ENCODE measurements at places on chromosomes 2 and 18.

DNA sequence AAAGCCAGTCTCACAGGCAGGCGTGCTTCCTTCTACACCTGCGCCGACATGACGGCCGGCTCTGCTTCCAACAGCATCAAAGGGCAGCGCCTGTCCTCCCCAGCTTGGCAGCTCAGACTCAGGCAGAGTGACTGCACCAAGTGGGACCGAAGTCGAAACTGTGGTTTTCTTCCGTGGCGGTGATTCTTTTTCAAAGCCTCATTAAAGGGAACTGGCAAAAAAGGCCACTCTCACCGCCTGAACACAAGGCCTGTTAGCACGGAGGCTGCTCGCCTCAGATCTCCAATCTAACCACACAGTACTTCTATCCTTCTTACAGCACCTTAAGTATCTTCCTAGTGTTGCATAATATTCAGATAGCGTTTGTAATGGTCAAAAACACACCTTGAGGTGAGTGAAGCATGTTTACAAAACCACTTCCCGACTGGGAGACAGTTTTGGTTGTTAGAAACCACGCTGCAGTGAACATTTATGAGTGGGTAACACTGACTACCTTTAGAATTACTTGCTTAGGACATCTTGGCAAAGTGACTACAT lies 236.4 kb downstream of the HDAC4 start:
- no peak for DNase-seq

DNA sequence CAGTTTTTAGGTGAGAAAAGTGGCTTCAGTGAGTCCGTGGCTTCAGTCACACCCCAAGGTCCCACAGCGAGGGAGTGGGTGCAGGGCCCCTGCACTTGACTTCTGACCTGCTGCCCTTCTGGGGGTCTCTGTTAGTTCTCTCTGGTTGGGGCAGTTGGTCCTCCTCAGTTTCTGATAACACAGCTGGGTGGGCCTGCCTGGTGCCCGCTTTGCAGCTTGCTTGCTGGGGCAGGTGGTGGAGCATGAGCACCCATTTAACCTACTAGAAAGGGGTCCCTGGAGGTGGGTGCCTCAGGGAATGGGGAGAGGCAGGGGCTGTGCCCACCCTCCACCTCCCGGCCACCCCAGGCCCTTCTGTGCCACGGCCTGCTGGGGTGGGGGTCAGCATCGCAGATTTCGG lies 83.2 kb downstream of the ASB1 start:
- no peak for DNase-seq

GRCh38 chr2:214808981-214809750 lies at the start of gene BARD1:
Gene BARD1, minus strand, starts transcription at chr2:214809683. Its CDS starts 114 bp downstream, at chr2:214809569.
- no peak for DNase-seq

- DNase-seq, result no peak
Measured at GRCh38 chr2:65075176-65075575, 19.0 kb downstream of the CEP68 start.

DNA sequence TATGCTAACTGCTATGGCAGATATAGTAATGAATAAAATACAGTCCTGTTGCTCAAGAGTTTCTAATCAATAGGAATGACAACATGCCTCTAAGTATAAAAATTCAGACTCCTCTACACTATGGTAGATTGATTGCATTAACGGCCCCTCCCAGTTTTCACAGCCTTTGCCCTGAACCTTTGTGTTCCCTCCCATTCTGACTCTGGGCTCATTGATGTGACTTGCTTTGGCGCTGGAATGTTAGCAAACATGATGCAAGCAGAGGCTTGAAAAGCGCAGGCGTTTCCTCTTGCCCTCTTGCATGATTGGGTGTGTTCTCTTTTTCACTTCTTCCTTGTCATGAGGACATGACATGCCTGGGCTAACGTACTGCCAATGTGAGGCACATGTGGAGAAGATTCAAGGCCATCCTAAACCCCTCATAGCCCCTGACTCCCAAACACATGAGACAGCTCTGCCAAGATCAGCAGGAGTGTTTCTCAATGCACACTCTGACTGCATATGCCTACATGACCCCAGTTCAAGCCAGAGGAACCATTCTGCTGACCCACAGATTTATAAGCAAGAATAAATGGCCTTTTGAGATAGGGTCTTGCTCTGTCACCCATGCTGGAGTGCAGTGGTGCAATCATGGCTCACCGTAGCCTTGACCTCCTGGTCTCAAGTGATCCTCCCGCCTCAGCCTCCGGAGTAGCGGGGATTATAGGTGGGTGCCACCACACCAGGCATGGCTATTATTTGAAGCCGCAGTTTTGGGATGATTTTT lies 49.7 kb upstream of the CD28 start:
- DNase-seq, result no peak

GRCh38 chr2:111091811-111092211 lies 28.9 kb upstream of the BCL2L11 start:
- DNase-seq, result no peak

- peak; percentile 2 for DNase-seq
Measured at GRCh38 chr2:169452080-169452479, 27.2 kb upstream of the BBS5 start.

- DNase-seq, result no peak
Measured at GRCh38 chr2:11379558-11379957, 35.1 kb upstream of the ROCK2 start.

GRCh38 chr18:12658426-12659138 lies 675 bp upstream of the SPIRE1 start:
- DNase-seq, result no peak

DNA sequence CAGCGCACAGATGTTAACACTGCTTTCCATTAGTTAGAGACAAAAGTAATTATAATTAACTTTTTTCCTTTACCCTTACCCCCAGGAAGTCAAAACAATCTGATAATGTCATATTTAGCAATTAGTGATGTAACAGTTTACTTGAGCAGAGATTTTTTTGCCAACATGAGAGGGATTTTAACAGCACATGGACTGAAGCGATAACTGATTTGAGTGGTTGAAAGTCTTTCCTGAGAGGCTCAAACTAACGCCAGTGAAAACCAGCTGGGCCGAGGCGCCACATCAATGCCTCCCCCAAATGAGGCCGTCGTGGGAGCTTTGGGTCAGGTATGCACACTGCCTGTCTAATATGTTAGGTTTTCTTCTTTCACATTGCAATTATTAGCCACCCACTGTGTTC lies 469.9 kb upstream of the SMIM21 start:
- no peak for DNase-seq

GRCh38 chr2:204722691-204723090 lies 177.4 kb downstream of the PARD3B start:
- DNase-seq, result no peak

DNA sequence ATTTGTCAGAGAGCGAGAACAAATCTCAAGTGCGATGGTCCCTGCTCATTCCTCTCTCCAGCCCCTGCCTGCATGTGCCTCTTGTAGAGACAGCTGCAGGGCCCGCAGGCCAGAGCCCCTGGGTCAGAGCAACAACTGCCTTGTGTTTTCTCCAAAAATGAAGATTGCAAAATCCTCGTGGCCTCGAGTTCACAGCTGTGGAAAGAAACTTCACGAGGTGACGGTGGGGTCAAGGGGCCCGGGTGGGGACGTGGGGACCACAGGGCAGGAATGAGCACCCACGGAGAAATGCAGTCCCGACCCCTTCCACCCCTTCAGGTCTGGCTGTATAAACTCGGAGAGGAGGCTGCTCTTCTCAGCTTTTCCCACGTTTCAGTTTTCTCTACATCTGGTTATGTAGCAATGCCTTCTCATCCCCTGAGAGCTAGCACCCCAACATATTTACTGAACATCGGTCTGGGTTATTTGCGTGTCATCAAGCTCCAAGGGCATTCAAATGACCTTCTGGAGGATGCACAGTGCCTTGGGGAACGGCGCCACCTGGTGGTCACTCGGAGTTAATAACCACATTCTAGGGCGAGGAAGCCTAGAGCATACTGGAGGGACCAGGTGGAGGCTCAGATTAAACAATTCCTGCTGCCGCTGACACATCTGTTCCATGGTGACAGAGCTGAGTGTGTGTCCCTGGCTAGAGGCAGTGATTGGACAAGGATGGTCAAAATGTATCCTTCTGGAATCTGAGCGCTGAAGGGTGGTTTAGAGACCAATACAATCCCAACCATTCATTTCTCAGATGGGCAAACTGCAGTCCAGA lies 91.4 kb upstream of the CYRIA start:
- peak; percentile 27 for DNase-seq

DNA sequence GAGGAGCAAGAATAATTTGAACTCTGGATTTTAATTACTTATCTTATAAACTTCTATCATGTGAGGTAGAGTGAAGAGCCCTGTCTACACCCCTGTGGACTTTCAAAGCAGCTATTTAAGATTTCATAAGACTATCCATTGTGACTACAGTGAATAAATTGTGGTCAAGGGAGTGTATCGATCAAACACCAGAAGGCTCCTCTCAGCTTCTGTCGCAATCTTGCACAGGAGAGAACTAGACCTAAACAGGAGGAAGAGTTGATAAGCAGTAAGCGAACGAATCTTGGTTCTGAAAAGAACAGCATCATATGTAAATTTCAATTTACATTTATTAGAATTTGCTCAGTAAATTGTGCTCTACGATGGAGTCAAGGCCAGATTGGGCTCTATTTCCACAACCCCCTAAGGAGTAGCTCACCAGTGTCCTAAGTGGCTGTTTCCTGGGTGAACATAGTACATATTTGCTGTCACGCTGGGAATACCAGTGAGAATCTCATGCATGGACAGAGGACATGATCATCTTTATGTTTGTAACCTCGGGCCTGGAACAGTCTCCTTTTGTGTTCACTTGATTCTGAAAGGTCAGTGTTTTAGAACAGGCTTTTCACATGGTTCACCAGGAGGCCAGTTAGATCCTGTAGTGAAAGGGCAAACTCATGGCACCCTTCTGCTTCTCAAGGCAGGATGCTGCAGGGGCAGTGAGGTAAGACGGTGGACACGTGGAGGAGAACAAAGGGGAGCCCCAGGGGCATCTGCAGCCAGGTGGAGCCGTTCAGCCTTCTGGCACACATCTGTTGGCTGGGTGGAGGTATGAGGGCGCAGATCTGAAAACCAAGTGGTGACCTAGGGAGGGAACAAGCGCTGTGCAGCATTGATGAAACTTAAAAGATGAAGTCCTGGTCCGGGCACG lies 33.3 kb downstream of the NPAS2 start:
- DNase-seq, result no peak

GRCh38 chr2:181991171-181991885 lies 5.7 kb downstream of the PPP1R1C start:
- DNase-seq, result no peak

- no peak for DNase-seq
Measured at GRCh38 chr2:216206821-216207220, 97.7 kb downstream of the XRCC5 start.

DNA sequence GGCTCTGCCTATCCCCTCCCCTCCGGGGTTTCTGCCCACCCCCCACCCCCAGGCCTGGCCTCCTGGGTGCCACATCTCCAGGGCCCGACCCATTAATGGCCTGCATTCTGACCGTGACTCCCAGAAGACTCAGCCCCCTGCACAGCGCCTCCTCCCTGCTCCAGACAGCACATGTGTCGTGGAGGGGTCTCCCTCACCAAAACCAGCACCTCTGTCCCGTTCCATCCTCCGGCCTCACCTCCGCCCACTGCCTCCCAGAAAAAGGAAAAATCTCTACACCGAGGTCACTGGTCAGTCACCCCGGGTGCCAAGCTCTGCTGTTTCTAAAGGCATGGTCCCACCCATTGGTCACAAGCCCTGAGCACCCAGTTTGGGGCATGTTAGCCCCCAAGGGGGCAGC lies 65.2 kb downstream of the GBX2 start:
- DNase-seq, result no peak

- no peak for DNase-seq
Measured at GRCh38 chr18:79905389-79905911, 46.0 kb downstream of the SLC66A2 start.

DNA sequence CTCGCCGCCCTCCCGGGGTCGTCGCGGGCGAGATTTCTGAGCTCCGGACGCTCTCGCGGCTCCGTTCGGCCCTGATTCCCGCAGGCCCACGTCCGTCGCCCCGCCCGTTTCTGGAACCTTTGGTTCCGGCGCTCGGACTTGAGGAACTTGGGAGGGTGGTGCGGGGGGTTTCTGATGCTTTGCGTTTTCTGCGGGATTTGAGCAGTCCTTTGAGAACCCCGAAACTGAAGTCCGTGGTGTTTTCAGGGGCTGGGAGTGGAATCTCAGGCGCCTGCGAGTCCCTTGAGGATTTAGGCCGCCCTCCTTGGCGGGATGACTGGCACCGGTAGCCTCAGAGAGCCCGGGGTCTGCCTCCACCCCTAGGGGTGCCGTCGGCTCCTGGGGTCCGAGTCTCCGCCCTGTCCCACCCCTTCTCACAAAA lies 336 bp downstream of the THNSL2 start:
- DNase-seq, result no peak

DNA sequence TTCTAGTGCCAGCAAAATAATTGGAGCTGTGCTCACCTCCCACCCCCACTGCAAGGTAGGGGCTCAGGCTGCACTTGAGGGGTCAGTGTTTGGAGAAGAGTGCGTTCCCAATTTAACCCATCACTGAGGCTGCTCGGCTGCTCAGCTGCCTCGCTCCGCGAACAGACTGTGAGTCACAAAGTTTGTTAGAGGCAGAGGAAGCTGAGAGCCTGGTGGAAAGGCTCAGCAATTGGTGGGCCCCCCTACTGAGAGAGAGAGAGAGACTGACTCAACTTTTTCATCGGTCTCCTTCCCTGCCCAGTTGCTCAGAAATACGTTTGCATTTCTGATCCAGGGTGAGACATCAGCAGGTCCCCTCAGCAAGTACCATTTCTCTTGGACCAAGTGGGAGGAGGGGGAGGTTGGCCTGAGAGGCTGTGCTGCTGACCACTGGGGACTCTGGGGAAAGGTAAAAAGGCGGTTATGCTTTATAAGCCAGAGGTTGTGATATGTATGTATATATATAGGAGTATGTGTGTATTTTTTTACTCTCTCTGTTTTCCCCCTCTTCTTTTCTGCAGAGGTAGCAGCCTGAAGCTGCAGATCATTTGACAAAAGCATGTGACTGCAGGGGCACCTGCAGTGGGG lies 1.5 kb downstream of the EFR3B start:
- DNase-seq, result no peak

GRCh38 chr2:68318914-68319397 lies 793 bp downstream of the CNRIP1 start:
- no peak for DNase-seq

DNA sequence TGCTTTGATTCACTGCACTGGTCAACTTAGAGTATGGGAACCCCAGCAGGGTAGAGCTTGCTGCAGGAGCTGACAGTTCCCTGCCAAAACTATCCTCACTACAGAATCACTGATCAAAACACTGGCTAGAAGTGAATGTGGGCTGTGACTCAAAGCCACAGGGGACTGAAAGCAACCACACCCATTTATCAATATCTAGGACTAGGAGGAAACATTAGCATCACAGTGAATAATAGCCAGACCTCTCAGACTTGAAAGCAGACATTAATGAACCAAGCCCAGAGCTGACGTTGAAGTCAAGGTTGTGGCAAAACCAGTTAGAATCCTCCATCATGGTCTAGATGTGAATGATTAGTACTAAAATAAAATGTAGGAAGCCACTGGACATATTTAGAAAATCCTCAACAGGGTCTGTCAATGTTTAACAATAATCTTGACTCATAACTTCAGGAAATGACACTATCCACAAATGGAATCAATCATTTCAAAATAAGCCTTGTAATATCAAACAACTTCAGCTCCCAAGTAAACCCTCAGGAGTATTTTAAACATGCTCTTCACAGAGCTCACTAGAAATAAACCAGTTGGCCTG lies 131.4 kb downstream of the CDH20 start:
- DNase-seq, result no peak

GRCh38 chr18:32174719-32175118 lies 15.1 kb upstream of the MEP1B start:
- no peak for DNase-seq
